Ascending aorta (tissue), 2 donors: ENCODE measurements at places on chromosomes 5 and 9. TPM values are rescaled to one million over a fixed set of nuclear protein-coding genes. Genes with fewer than 3 reads are reported as not detected.

- no peak for DNase-seq
Observed at GRCh38 chr5:40677456-40677855, 2.3 kb upstream of the PTGER4 start.

DNA sequence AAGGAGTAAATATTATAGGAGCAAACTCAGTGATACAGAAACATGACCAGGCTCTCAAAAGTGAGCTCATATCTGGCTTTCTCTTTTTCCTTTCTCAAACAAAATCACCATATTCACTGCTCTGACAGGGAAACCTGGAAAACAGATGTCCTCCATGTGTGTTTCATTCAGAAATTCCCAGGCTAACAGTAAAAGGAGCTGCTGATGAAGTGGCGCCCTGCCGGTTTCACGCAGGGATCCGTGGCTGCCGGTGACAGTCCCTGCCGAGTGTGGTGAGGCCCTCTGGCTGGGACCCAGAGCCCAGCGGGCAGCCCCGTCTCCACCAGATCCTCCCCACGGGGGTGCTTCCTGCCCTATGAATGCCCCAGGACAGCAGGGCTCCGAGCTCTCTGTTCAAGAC, 208.1 kb downstream of the GNA14 start:
- DNase-seq, result no peak

- DNase-seq, result no peak
Observed at GRCh38 chr9:96084331-96084734, 208.8 kb downstream of the ERCC6L2 start.

DNA sequence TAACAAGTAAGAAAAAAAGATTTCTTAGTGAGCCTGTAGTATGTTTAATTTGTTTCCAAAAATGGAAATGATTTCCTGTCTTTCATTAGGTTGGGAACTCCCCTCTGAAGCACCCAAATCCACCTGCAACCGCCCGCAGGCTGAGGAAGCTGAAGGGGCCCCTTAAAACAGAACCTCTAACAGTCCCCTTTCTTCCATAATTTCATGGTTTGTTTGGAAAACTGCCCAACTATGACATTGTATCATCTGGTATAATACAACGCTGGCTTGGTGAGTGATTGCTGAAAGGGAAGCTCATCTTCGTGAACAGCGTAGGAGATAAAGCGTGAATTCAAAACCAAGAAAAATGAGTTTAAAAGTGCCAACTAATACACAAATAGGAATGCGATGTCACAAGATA, 215.5 kb downstream of the FSTL4 start:
- DNase-seq, result no peak

DNA sequence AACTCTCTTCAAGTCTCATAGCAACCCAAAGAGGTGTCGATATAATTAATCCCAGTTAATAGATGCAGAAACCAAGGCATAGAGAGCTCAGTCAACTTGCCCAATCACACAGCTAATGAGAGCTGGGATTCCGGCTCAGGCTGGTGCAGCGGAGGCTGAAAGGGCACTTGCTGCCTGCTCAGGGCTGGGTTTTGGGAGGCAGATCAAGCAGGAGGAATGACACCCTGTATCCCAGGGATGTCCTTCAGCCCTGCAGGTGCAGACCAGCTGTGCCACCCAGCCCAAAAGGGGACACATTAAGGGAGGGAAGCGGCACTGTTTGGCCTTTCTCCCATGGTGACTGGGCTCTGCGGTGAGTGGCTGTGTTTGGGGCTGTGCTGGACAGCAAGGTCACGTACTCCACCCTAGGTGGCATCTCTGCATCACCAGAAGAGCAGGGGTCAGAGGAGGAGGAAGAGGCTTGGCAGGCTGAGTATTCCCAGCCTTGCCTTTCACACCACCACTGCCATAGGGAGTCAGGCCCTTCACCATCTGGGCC, 124.1 kb downstream of the MVB12B start:
- DNase-seq, result no peak

GRCh38 chr5:54257366-54258118, 52.8 kb downstream of the ARL15 start:
- DNase-seq, result no peak

- DNase-seq, result no peak
Observed at GRCh38 chr5:3311433-3311832, 284.2 kb upstream of the IRX1 start.

- DNase-seq, result no peak
Observed at GRCh38 chr9:33628865-33629410, 104.9 kb downstream of the ANKRD18B start.

GRCh38 chr5:78162253-78162862, 132.1 kb downstream of the AP3B1 start:
- no peak for DNase-seq

- no peak for DNase-seq
Observed at GRCh38 chr9:114925039-114925438, 5.4 kb downstream of the TNFSF8 start.

GRCh38 chr5:88656221-88656950, 226.6 kb downstream of the MEF2C start:
- no peak for DNase-seq

DNA sequence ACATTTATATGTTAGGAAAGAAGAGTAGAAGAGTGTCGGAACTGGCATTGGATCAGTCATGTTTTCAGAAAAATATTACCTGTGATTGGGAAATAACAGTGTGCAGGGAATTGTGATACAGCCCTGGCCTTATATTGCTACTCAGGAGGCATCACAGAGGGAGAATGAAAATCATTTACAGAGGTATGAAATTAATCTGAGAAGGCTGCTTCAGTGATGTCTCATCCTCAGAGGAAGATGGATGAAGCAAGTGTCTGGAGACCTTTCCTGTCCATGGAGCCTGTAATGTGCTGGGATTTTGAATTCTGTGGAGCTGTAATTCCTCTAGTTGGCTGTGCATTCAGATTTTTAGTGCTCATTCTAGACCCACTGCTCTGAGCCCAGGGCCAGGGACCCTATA, 3.8 kb downstream of the ACTBL2 start:
- DNase-seq, result no peak

GRCh38 chr5:170470808-170471404, 32.9 kb upstream of the KCNIP1 start:
- DNase-seq, result no peak

SOX30 gene
- total RNA-seq, result not detected

OR1J2 gene
- not detected for total RNA-seq

CATSPER3 gene
- total RNA-seq, result not detected

PSAT1 gene
- total RNA-seq, result 1.9 TPM
